ENCODE measurements at places on chromosomes 5 and 9. TPM values are rescaled to one million over a fixed set of nuclear protein-coding genes. Genes with fewer than 3 reads are reported as not detected.

The PCA3 gene
- not detected for total RNA-seq

The CAVIN4 gene
- total RNA-seq = 2.4 TPM

The HSPB3 gene
- total RNA-seq = not detected

The PCDHGB4 gene
- total RNA-seq = 27.3 TPM

The SLC25A48 gene
- not detected for total RNA-seq

The SPDL1 gene
- 41.2 TPM for total RNA-seq

The SLIT3 gene
- 29.4 TPM for total RNA-seq

The ARRDC3 gene
- 56.8 TPM for total RNA-seq

The C8G gene
- total RNA-seq = not detected

The ORM2 gene
- not detected for total RNA-seq

The ARAP3 gene
- total RNA-seq = 8.9 TPM

The GDA gene
- not detected for total RNA-seq
